Activated effector memory CD4-positive, alpha-beta T cell treated with Interleukin-2 at 50 U/mL for 16 hours (primary cell): ENCODE measurements at places on chromosomes 3 and 15.

GRCh38 chr15:39171944-39172368 is 408.9 kb upstream of the THBS1 start:
- no peak for DNase-seq

- no peak for DNase-seq
These were observed 2.0 kb upstream of the NR1I2 start for GRCh38 chr3:119779731-119780383.

DNA sequence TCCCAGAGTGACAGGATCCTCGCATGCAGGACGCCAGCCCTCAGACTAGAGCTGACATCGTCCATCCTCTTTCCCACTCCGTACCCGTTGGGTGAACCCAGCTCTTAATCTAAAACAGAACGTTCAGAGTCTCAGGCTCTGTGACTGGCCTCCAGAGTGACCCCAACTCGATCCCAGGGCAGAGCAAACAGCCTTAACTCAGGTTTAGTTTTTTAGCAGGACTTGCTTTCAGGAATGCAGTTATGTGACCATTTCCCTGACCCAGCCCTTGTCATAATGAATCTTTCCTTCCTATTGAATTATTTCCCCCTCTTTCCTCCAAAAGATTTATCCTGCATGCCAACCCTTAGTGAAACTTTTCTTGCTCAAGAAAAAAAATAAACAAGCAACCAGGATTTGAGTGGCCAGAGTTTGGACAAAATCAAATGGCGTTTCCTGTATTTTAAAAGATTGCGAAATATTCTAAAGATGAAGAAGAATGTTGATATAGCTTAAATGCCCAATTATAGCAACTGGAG is 47.8 kb upstream of the RARB start:
- DNase-seq: no peak

DNA sequence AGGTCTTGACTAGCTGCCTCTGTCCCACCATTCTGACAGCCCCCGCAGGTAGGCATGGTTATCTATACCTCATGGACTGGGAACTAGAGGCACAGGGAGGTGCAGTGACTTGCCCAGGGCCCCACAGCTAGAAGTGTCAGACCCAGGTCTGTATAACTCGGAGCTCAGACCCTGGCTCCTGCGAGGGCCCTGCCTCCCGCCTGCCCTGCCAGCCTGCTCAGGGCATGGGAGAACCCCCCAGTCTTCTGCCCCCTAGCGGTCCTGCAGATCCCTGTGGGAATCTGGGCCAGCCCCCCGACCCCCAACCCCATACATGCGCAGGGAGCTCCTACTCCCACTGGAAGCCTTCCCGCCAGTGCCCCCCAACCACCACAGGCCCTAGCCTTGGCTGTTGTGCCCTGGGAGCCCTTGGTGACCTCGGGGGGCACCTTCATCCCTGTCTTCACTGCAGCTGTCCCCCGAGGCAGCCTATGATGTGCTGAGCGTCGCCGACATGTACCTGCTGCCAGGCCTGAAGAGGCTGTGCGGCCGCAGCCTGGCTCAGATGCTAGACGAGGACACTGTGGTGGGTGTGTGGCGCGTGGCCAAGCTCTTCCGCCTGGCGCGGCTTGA is 6.9 kb downstream of the ABTB1 start:
- DNase-seq: no peak

GRCh38 chr3:62131620-62132019 is 241.7 kb downstream of the FEZF2 start:
- DNase-seq: no peak

DNA sequence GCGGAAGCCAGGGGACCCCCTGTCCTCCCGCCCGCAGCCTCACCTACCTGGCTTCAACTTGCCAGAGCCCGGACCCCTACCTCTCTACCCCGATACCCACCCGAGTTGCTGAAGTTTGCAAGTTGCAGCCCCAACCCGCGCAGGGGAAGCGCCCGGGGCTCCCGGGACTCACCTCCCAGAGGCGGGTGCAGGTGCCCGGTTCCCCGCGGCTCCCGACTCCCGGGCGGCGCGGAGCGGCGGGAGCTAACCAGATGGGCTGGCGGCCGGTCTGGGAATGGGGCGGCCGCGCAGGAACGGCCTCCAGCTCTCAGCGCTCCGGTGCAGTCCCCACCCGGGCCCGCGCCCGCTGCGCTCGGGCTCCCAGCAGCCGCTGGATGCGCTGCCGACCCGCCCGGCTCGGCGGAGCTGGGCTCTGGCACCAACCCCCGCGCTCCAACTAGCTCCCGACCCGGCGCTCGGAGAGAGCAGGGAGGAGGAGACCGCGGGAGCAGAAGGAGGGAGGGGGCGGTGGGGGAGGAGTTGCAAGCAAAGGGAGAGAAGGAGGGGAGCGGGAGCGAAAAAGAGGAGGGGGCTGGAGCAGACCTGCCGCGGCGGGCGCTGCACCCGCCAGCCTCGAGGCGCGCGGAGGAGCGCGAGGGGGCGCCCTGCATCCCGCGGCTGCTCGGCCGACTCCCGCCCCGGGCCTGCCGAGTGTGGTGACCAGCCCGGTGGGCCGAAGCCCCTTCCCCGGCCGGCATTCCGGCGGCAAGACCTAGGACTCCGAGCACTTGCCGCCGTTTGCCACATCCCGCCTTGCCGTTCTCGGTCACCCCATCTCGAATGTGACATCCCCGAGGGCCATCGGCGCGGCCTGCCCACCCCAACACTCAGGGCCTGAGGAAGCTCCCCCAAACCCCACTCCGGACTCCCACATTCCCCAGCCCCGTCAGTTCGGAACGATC is at the start of gene SEMA5B:
SEMA5B (minus strand) TSS at position 472 of the 941 bp plus-strand sequence. CDS start 66,500 bp downstream, outside the sequence.
- peak; percentile 12 for DNase-seq

DNA sequence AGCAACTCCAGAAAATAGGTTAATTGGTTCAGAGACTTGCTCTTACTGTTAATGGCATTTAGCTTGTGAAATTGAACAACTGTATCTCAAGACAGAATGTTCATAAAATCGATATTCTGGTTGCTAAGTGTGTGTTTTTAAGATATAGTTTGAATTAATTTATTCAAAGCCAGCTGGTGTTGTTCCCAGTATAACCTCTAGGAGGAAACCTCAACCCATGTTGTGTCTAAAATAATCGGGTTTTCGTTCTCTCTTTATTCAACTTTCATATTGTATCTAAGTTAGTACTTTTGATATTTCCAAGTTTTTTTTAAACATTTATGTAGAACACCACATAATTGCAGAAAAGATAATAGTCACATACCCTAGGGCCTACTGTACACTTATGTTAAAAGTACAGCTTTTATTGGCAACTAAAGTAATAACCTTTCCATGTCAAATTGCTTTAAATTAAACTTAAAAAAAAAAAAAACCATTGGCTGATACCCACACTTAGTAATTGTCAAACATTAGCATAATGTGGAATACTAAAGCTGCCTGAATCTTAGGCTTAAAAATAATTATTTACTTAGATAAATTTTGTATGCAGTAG is 90.9 kb downstream of the SAMMSON start:
- no peak for DNase-seq

DNA sequence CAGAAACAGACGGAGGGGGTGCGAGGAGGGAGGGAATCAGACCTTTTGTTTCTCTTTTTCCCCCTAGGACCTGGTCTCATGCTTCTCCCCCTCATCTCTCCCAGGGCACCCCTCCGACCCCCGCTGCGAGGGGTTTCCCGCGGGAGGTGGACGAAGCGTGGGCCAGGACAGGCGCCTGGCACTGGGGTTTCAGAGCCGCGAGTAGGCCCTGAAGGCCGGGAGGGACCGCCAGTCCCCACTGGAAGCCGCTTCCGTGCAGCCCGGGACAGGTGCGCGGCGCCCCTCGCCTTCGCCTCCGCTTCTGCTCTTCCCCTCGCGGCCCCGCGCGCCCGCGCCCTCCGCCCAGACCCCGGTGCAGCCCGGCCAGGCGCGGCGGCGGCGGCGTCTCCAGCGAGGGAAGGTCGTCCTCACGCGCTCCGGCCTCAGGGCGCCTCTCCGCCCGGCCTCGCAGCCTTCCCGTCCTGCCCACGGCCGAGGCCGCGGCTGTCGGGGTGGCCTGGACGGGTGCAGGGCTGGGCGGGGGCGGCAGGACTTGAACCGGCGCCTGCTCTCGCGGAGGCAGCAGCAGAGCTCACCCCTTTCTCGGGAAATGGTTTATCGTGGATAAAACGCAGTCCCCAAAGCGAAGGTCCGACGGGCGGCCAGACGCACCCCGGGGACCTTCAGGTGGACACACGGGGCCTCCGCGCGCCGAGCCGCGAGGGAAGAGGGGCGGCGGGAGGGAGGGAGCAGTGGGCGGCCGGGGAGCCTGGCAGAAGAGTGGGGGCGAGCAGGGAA is 31.5 kb upstream of the ADAMTS17 start:
- DNase-seq: no peak

- no peak for DNase-seq
These were observed 212.2 kb upstream of the GPR149 start for GRCh38 chr3:154642145-154642544.

GRCh38 chr3:152466784-152467183 is 198.1 kb downstream of the MBNL1 start:
- no peak for DNase-seq

- DNase-seq: no peak
These were observed 51.3 kb downstream of the DRD3 start for GRCh38 chr3:114127517-114127916.

DNA sequence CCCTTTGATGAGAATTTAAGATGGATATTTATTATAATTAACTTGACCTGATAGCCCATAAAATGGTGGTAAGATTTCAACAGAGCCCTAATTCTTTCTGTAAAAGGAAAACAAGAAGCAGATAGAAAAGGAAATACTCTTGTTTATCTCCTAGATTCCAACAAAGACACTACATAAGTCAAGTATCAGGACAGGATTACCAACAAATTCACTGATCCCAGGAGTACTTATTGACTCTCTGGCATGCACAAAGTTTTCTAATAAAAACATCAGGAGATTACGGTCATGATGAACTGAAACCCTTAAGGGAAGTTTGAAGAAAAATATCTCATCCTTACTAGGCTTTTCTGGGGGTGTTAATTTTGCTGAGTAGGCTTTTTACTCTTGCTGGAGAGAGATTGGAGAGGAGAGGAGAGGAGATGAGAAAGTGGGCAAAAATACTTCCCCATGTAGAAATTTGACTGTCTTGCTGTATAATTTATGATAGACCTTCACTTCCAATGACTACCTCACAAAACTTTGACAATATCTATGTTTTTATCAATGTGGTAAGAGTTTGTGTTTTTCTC is 43.1 kb upstream of the SLC24A5 start:
- DNase-seq: no peak

DNA sequence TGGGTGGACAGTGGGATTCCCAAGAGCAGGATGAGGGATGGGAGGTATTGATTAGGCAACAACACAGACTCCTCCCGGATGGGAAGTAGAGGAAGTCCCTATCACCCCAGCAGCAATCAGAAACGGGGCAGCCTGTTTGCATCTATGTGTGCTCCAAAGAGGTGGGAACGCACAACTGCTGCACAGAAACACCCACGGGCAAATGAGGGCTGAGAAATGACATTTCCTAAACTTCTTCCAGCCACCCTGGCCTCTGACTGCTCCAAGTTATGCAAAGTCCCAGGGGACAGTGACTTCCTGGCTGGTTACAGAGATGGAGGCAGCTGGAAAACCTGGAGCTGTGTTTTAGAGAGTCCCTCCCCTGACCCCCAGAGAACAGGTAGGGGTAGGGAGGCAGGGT is 42.6 kb downstream of the HCN4 start:
- no peak for DNase-seq

DNA sequence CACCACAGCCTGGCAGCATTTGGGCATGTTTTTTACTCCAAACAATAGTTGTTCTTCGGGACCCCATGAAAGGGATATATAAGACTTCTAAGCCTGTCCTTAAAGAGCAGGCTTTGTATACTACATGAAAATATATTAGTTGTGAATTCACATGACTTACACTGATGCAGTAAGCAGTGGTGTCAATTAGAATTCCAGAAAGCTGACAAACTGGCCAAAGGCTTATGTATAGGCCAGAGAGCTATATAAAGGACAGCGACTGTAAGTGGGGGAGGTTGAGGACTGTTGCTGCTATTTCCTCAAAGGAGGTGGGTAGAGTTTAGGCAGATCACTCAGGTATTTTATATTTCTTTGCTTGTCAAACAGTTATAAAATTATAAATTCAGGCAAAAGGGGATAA is 24.8 kb downstream of the KPNA4 start:
- DNase-seq: no peak

DNA sequence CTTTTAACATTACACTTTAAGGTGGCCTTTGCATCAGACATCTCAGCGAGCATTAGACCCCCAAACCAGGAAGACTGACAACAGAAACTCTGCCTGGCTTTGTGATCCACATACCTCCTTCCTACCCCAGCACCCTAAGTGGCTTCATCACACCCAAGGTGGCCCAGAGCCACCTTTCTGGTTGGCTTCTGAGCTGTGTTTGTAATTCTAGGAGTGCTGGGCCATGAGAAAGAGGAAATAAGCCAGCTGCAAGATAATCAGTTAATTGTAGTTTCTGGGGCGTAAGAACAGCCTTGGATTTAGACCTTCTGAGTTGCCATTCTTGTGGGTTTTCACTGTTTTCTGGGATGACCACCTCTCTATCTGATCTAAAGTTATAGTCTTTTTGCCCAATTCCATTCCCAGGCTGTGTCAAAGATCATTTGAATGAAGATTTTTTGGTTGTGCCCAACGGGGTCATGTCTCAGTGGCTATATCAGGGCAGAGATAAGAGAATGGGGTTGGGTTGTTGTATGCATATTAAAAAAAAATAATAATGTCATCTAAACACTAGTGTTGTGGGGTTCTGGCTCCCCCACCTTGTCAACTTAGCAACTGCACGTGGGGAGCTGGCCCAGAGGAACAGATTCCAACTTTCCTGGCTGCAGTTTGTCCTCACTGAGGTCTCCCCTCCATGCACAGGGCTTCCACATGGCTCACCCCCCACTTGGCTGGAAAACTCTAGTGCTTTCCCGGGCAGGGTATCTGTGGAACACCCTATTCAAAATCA is 234.8 kb upstream of the WNT5A start:
- DNase-seq: no peak

GRCh38 chr3:134366221-134366927 is 7.9 kb downstream of the AMOTL2 start:
- no peak for DNase-seq

DNA sequence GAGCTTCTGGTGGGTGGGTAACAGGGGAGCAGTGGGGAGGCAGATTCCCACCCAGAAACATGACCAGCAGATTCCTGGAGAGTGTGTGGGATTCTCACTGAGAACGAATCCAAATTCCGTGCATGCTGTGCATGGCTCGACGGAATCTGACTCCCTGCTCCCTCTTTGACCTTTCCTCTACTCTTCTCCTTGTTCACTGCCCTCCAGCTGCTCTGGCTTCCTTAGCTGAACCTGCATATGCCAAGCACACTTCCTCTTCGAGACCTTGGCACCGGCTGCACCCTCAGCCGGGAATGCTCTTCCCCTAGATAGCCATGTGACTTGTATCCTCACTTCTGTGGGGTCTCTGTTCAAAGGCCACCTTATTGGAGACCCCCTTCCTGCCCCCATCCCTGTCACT is 6.3 kb downstream of the INSYN1 start:
- no peak for DNase-seq

DNA sequence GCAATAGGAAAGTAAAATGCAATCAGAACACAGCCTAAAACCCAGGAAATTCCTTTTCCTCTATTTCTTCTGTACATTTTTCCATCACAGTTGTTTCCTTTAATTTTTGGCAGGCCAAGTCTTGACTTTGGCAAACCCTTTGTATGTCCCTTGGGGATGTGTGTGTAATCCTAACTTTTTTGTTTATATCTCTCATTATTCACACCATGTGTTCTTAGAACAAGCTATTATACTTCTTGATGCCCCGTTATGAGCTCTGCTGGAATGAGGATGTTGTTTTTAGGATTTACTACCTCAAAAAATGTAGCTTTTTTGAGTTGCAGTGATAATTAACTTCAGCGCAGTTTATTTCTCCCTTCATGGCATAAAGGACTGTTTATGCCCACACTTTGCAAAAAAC is 123.4 kb downstream of the ABI3BP start:
- no peak for DNase-seq
